NCI-H1105 (cell line): ENCODE measurements at places on chromosomes 13 and 19.

GRCh38 chr19:15584095-15584494, 30.9 kb upstream of the CYP4F8 start:
- no peak for DNase-seq

- DNase-seq: no peak
Observed at GRCh38 chr13:48973845-48974431, 1.8 kb upstream of the FNDC3A start.

GRCh38 chr19:53462861-53463260, 4.7 kb upstream of the ZNF813 start:
- no peak for DNase-seq

DNA sequence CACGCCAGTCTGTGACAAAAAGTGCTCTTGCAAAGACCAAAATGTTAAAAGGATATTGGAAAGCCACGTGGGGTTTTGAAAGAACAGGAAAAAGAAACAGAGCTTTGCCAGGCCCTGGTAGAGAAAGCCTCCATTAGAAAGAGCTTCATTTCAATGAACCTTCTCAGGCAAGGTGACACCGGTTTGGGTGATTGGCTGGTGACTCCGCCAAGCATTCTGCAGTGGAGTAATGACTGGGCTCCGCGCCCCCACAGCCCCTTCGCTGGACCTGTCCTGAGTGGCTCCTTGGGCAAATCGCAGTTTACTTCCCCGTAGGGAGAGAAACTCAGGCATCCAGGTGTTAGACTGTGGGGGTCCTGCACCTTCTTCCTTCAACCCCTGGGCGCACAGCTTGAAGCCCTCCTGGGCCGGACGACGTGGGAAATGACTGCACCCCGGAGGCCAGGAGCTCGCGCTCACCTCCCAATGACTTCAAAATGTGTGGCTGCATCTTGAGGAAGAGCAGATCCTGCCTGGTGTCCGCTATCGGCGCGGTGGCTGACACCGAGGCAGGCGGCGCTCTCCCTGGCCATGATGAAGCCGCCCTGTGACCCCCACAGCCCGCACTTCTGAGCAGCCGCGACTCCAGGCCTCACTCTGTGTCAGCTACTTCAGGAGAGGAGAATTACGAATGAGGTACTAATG, 444.6 kb upstream of the SGCG start:
- DNase-seq: no peak
